ENCODE measurements at places on chromosomes 12 and 14.
A peak's percentile ranks its signal among the peaks of the same experiment; 100 is the strongest.

DNA sequence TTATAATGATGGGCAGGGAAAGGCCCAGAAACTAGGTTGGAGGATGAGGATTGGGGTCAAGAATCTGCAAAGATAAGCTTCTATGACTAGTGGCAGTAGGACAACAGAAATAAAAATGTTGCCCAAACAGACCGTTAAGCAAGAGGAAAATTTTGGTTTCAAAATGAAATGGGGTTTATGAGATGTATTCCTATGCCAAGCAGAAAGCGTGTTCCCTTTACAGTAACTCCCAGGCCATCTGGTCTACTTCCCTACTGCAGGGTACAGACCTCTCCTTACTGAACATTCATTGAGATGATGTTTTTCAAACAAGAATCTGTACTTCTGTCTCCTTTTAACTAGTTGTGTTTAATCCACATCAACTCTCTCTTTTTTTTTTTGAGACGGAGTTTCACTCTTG lies 20.4 kb upstream of the TMEM229B start:
- no peak for DNase-seq

DNA sequence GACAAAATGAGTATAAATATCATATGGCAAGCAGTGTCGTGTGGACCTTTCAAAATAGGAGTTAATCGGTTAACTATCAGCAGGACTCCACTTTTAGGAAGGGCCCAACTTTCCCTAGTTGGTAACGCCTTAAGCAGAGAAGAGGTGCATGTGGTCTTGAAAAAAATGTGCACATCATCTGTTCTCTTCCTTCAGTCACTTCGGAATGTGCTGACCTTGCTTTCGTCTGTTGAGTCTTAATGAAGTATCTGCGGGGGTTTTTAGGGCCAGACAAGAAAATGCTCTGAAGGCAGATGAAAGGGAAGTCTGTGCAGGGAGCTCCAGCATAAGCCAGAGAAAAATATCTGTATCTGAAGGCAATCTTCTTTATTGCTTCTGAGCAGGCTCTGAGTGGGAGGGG lies 185.2 kb downstream of the AEBP2 start:
- DNase-seq = no peak

DNA sequence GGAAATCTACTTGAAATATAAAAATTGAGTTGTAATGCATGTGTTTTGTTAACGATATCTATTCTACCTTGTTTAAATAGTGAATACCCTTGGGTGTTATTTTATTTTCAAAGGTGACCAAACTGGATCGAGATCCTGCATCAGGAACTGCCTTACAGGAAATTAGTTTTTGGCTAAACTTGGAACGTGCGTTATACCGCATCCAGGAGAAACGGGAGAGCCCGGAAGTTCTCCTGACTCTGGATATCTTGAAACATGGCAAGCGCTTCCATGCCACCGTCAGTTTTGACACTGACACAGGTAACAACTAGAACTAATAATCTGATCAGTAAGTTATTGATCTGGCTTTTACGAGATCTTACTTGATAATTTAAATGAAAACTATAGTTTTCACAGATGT lies 15.9 kb downstream of the DYNC1H1 start:
- no peak for DNase-seq

DNA sequence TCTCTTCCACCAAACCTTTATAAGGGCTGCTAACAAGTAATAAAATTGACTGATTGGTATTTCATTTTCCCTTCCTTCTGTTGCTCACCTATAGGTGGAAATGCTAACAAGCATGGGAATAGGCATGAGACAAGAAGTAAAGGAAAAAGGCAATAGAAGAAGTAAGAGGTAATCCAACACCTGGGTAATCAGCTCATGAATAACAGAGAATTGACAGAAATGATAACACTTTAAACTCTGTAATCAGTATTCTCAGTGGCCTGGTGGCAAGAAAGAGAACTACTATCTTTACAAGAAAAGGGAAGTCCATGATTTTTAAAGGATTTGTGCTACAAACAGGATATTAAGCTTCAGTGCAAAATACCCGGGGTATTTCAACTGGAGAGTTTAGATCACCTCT lies 737.8 kb downstream of the RERGL start:
- no peak for DNase-seq

DNA sequence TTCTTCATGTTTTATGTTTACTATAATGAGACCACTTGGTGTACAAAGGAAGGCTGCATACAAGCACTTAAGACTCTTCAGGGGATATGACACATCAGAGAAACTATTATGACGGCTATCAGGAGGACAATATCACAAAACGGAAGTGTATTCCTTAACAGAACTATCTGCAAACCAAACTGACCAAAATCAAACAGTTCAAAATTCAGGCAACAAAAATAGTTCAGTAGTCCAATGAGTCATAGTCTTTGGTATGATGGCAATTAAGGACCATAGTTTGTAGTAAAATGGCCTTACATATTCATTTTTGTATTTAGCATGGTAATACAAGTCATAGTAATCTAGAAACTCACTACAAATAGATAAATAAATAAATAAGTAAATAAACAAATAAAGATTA lies 1638.7 kb upstream of the SEL1L start:
- peak; percentile 3 for DNase-seq

DNA sequence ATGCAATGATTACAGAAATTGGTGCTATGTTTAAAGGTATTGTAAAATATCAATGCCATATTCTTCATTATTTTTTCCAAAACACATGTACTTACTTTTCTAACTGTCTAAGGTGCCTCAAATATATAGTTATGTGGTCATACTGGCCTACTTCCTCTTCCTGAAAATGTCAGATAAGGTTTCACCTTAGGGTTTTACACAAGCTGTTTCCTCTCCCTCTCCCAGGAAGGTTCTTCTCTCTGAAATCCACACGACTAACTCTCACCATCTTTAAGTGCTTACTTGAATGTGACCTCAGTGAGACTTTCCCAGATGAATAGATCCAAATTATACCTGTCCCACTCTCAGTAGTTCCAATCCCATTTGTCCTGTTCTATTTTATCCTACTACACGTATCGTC lies 11.6 kb upstream of the CLEC4D start:
- no peak for DNase-seq

GRCh38 chr12:121799156-121799841 lies 4.5 kb upstream of the SETD1B start:
- DNase-seq = peak; percentile 90

DNA sequence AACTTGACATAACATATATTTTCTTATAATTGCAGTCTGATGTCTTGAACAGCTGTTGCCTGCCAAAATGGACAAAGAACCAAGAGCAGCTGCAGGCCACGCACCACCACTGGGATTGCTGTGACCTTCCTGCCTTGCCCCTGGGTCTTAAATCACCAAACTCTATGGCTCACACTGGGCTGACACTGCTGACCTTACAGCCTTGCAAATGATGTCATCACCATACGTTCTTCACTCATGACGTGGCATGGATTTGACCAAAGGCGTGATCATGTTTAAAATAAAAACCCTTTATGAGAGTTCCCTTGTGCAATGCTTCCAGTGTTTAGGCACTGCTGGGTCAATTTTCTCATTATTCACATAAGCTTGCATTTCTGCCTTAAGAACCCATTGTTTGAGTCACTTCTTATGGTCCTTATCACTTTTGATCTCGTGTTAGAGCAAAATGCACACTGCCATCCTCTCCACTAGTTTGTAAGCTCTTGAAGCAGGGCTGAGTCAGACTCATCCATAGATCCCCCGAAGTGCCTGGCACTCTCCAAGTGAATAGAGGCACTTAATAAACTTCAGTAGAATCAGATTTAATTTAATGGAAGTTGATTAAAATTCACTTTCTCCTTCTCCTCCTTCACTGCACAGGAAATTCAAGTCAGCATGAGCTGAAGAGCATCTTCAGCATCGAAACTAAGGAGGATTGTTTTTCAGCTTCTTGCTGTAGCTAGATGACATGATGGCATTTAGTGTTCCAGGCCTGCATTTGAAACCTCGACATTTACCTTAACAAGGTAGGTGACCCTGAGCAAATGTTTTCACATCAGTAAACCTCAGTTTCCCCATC lies 132.4 kb upstream of the PZP start:
- DNase-seq = peak; percentile 41

DNA sequence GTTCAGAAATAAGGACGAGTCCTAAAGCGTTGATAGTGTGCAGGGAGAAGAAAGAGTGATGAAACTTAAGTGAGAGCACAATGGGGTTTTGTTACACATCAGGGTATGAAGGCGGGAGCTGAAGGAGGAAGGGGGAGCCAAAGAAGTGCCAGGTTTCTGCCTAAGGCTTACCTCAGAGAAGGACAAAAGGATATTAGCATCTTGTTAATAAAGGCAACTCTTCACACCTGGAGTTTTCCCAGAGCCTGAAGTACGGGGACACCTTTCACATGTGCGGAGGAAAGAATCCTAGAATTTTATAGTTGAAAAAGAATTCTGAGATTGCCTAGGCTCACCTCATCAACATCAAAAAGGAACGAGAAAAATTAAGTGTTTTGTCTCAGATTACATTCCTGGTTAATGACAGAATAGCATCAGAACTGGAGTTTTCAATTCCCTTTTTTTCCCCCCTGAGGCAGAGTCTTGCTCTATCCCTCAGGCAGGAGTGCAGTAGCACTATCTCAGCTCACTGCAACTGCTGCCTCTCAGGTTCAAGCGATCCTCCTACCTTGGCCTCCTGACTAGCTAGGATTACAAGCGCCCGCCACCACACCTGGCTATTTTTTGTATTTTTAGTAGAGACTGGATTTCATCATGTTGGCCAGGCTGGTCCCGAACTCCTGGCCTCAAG lies 2.2 kb upstream of the SAV1 start:
- DNase-seq = peak; percentile 6

DNA sequence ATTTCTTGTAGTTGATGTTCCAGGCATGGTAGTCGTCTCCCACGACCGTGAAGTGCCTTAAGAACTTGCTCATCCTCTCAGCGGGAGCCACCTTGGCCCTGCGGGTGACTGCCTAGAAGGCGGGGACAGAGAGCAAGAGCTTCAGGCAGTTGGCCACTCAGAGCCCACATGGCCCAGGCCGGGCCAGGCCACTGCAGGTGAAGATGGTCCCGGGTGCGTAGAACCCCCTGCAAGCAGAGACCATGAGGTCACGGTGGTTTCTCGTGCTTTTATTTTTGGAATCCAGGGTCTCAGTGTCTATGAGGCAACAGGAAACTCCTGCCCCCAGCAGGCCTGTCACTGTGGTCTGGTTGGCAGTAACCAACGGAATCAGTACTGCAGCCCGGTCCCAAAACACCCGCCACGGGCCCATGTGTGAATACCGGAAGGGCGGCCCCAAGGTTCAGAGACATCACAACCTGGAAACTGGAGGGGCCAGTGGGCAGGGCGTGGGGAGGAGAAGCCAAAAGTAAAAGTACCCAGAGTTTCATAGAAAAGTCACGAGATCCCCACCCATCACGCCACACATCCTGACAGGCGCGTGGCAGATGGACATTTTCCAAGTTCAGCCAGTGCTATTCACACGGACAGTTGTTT lies 27.5 kb downstream of the HVCN1 start:
- no peak for DNase-seq

DNA sequence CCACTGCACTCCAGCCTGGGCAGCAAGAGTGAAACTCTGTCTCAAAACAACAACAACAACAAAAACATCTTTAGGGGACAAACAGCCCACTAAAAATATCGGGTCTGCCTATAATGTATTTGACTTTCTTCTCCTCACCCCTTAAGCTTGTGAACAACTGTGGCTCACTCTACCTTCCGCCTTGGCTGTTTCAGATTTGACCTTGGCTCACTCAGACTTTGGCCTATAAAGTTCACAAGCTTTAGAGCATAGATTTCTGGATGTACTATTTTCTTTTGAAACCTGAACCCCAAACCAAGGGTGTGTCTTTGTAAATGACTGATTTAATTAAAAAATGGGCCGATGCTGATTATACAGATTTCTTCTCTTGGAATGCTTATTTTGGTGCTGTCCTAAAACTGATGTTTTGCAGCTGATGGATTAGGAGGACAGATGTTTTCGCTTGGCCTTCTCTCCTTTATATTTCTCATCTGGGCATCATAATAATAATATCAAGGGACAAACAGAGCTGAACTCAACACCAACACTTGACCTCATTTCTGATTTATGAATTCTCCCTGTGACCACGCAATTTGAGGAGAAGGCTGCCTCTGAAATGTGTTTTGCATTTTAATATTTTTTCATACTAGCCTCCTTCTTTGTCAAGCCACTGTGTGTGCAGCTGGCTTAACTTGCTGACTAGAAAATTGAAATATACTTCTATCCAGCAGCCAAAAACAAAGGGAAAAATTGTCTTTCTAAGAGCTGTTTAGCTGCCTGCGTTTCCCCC lies 40.2 kb upstream of the RASSF3 start:
- DNase-seq = no peak

GRCh38 chr12:52741375-52742195 lies 35.6 kb downstream of the KRT76 start:
- DNase-seq = peak; percentile 61

GRCh38 chr14:20791187-20791586 lies 10.1 kb downstream of the RNASE6 start:
- no peak for DNase-seq

GRCh38 chr14:44029933-44030332 lies 477.1 kb downstream of the FSCB start:
- DNase-seq = no peak

- no peak for DNase-seq
Observed at GRCh38 chr12:68114606-68115005, 44.9 kb downstream of the IFNG start.

DNA sequence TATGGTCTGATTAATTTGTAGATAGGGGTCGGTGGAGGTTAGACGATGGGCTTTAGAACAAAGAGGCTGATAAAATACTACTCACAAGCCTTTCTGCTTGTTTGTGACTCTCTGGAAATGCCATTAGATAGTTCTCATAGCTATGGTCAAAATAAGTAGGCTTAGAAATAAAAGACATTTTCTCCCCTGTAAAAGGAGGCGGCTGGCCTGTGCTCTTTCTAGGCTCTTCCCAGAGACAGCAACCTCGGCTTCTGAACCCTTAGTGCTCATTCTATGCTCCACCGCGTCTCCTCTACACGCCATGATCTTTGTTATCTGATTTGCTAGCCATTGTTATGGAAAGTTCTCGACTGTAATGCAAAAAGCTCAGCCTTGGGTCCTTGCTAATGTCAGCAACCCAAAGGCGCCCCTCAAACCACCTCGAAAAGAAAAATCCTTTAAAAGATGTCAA lies 64.5 kb downstream of the CRADD start:
- DNase-seq = peak; percentile 65

GRCh38 chr14:52949711-52950409 lies 990 bp downstream of the FERMT2 start:
- DNase-seq = peak; percentile 86
